ENCODE measurements at places on chromosomes 1 and 21.
A peak's percentile ranks its signal among the peaks of the same experiment; 100 is the strongest.

GRCh38 chr1:24289937-24290595 is 29.1 kb upstream of the GRHL3 start:
- no peak for DNase-seq

GRCh38 chr1:204287466-204287891 is 72.2 kb downstream of the PLEKHA6 start:
- DNase-seq: no peak

DNA sequence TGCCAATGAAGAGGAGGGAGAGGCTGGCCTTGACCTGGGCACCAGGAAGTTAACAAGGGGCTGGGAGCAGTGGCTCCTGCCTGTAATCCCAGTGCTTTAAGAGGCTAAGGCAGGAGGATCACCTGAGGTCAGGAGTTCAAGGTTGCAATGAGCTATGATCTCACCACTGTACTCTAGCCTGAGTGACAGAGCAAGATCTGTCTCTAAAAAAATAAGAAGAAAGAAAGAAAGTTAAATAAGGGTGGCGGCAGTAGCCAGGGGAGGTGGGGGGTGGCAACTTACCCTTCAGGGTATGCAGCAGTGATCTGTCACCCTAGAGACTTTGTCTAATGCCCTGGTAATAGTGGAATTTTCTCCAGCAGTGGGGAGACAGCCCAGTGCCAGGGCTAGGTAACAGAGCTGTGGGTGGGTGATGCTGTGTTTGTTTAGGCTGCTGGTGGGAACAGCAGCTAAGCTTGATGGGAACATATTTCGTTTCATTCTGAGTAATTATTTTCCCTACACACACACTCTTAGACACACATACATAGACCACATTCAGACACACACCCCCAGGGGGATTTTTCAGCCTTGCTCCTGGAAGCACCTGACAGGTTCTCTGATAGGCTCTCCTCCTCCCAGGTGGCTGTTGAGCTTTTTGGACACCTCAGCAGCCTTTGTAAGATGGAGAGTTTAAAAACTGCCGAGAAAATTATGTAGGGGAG is 11.3 kb upstream of the SYT6 start:
- no peak for DNase-seq

- no peak for DNase-seq
These were observed 22.2 kb downstream of the NIPAL3 start for GRCh38 chr1:24437631-24438396.

- no peak for DNase-seq
These were observed 140.7 kb upstream of the FAM78B start for GRCh38 chr1:166307261-166308188.

GRCh38 chr1:239321877-239322276 is 64.5 kb upstream of the CHRM3 start:
- DNase-seq: no peak

DNA sequence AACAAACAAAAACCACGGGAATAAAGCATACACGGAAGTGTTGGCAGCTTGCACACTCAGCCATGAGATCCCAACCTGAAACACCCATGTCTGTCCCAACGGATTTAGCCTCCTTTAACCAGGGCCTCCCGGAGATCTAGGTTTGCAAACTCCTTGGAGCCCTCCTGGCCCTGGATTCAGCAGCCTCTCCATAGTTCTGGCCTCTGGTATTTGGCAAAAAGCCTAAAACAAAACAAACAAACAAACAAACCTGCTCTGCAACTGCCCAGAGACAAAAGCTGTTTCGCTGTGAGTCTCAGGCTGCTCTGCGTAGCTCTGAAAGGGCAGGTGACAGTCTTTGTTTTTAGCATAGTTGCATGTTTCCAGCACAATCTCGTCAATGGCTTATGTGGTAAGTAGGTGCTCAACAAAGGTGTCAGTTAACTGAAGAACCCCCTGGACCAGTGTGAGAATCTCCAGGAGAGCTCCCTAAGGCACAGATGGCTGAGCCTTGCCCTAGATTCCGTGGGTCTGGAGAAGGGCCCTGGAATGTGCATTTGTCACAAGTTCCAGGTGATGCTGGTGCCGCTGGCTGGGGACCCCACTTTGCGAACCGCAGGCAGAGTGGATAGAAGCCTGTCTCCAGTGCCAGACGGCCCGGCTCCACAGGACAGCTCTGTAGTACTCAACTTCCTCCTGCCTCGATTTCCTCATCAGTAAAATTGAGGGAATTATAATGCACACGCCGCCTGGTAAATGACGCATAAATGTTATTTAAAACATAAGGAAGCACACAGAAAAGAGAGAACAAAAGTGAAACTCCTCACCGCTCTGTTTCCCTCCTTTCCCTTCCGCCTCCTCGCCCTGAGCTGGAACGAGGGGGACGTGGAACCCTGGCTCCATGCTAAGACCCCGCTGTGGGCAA is 86.2 kb downstream of the RIPK4 start:
- no peak for DNase-seq

GRCh38 chr1:59880735-59881134 is 45.8 kb downstream of the CYP2J2 start:
- no peak for DNase-seq

DNA sequence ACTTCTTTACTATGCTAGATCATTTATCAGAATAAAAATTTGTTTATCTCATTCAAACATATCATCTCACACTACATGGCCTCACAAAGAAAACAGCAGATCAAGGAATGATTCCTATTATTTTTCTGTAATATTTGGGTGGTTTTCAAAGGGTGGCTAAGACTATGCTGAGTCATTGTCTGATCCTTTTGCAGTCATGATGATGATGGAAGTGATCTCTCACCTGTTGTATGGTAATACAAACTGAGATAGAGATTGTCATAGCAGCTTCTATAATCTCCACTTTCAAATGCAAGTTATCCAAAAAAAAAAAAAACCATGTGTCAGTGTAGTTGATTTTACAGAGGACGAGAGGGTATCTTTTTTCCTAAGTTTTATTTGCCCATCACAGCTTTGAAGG is 37.2 kb upstream of the GBP5 start:
- no peak for DNase-seq

DNA sequence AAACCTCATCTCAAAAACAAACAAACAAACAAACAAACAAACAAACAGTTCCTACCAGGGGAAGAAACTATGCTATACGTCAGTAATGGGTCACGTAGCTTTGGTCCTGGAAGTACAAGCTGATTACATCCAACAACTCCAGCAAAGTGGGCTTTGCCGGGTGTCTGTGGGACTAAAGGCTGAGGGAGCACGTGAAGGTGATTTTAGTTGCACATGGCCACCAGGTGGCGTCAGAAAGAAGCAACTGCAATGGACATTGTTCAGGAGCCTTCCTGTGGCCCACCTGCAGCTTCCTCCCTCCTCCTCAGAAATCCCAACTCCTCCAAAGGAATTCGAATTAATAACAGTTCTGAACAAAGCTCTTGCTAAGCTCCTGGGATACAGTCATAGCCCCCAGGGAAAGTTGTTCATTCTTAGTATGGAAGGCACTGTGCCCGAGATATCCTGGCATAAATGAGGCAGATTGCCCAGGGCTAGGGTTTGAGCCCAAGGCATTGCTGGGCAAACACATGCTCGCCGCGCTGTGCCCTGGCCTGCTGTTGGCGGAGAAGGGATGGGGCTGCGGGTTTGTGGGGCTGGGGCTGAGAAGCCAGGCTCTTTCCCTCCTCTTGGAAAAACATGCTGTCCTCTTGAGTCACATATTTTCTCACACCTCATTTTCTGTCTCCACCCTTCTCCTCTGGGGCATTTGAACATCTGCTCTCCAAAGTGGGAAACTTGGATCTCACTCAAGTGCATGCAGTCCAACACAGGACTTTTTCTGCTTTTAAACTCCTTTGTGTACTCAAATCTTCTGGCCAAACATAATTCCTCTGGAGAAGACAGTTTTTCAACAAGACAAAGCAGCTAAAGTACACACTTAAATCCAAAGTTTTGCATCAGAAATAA is 28.6 kb downstream of the AKNAD1 start:
- DNase-seq: peak; percentile 58

GRCh38 chr21:31176725-31177124 is 138.4 kb upstream of the KRTAP19-8 start:
- DNase-seq: no peak

DNA sequence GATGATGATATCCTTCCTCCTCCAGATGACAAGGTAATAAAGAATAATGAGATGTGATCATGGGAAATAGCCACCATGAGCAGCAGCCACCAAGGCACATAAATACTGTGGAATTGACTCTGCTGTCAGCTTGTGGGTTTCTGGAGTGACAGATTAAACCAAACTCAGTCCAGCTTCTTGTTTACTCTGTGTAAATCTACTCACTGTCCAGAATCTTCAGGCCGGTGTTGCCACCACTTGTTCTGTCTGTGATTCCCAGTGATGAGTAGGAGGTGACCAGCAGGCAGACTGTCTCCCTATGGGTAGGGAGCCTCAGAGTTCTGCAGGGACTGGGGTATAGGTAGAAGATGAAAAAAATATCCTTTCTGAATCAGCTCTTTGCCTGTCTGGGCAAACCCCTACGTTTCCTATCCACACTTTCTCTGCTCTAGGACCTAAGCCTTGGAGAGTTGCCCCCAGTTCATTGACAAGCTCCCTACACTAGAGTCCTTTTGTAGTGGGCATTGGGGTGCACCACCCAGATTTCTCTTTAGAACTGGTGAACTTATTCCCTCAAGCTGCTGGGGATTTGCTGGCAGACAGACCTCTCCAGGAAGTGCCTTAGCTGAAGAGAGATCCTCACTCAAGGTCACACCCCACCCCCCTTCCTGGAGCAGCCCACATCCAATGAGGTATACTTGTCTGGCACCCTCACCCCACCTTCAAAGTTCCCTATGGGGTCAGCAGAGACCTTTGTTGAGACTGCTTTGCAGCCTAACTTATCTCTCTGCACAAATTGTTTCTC is 47.6 kb downstream of the ATP1A1 start:
- DNase-seq: no peak

GRCh38 chr1:43443197-43443946 is 10.4 kb downstream of the HYI start:
- no peak for DNase-seq

GRCh38 chr1:114482585-114482984 is 28.4 kb downstream of the TRIM33 start:
- DNase-seq: no peak

Data from stimulated activated naive CD4-positive, alpha-beta T cell treated with Interleukin-2 at 50 U/mL for 16 hours (primary cell).